ENCODE measurements at places on chromosomes 7 and 10. TPM values are rescaled to one million over a fixed set of nuclear protein-coding genes. Genes with fewer than 3 reads are reported as not detected.

Gene CALCR
- polyA plus RNA-seq, result not detected

DNA sequence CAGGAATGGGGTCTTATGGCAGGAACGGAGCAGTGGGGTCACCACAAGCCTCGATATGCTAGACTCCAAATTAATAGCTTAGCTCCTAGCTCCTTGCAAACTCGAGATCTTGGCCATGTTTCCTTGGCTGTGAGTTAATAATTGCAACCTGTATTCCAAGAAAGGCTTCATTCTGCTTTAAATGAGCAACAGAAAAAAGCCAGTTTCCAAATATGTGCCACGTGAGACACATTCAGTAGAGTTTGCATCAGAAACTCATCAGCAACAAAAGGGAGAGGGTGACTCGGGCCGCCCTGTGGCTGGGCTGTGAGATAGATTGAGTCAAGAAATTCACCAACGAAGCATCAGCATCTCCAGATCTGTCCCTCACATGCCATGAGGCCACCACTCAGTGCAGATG, 112.0 kb downstream of the NPTX2 start:
- H3K27ac ChIP-seq, result no peak overlapping the region
- no peaks in the 10 kb centered on the region for H3K4me1 ChIP-seq
- no peak overlapping the region for H3K4me3 ChIP-seq
- no peaks in the 10 kb centered on the region for H3K36me3 ChIP-seq

GRCh38 chr7:504221-505111, 15.2 kb downstream of the PDGFA start:
- DNase-seq, result no peak
- no peaks in the 10 kb centered on the region for H3K27me3 ChIP-seq
- no peak overlapping the region for H3K27ac ChIP-seq
- no peaks in the 10 kb centered on the region for H3K4me1 ChIP-seq
- H3K36me3 ChIP-seq, result no peaks in the 10 kb centered on the region

DNA sequence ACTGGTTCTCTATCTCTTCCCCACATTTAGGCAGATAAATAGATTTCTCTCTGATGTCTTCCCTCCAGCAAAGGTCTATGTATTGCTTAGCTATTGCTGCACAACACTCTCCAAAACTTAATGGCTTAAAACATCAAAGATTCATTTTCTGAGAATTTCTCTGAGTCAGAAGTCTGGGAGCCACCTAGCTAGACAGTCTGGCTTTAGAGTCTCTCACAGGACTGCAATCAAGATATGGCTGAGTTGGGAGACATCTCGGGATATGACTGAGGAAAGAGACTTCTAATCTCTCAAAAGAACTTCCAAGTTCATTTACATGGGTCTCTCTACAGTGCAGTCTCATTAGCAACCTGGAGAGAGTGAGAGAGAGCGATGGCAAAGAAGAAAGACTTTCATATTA, 553.6 kb upstream of the GHITM start:
- H3K4me1 ChIP-seq, result no peaks in the 10 kb centered on the region
- H3K36me3 ChIP-seq, result no peaks in the 10 kb centered on the region
- H3K27ac ChIP-seq, result no peak overlapping the region
- H3K27me3 ChIP-seq, result no peaks in the 10 kb centered on the region
- H3K4me3 ChIP-seq, result no peak overlapping the region
- no peak for DNase-seq

DNA sequence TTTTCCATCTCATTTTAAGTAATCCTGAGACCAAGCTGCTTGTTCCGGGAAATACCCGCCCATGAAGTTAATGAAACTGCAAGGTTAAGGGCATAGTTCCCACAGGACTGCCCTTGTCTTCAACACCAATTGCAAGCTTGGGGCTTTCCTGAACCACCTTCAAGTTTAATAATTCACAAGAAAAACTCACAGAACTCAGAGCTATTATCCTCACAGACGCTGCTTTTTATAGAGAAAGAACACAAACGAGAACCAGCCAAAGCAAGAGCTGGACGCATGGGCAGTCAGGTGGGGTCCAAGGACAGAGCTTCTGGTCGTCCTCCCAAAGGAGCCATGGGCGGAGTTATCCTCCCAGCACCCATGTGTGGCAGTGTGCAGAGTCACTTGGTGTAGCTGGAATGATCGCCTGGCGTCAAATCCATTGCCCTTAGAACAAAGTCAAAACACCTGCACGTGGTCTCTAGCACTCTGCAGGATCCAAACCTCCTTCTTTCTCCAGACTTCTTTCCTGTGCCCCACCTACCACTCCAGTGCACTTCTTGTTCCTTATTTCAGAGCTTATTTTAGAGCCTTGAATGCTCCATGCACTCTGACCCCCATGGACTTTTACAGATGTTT, 56.7 kb downstream of the SNX10 start:
- H3K4me1 ChIP-seq, result peaks cover 4% of the 10 kb centered on the region
- H3K36me3 ChIP-seq, result peaks cover 66% of the 10 kb centered on the region
- H3K27ac ChIP-seq, result no peak overlapping the region
- H3K4me3 ChIP-seq, result no peak overlapping the region
- no peaks in the 10 kb centered on the region for H3K27me3 ChIP-seq
- no peak for DNase-seq

DNA sequence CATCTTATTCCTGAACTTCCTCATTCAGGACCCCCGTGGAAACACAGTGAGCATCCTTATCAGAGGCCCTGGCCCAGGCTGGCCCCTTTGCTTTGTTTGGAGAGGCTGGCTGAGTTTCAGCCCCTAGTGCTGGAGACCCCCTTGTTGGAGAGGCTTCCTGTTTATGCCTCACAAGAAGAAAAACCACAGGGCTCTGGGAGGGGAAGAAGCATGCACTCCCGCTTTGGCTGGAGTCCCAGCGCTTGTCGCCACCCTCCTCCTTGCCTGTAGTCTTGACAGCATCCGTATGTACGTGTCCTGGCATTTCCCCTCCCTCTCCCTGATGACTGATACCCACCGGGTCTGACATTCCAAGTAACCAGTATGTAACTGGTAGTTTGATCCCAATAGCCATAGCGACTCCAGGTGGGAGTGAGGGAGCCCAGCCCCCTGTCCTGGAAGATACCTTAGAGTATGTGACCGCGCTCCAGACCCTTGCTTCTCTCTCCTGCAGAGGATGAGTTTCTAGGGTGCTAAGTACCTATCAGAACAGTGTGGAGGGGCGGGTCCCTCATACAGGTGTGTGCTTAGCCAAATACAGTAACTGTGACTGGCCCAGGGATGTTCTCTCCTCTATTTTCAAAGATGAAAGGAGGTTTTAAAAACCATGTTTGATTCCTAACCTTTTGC, 6.9 kb upstream of the ATP6V0E2 start:
- H3K27ac ChIP-seq, result no peak overlapping the region
- no peak for DNase-seq
- H3K4me3 ChIP-seq, result peak overlapping the region; percentile 20
- peaks cover 22% of the 10 kb centered on the region for H3K4me1 ChIP-seq

GRCh38 chr10:88838766-88839350, 12.8 kb downstream of the ANKRD22 start:
- peaks cover 36% of the 10 kb centered on the region for H3K4me1 ChIP-seq
- H3K27me3 ChIP-seq, result no peaks in the 10 kb centered on the region
- no peaks in the 10 kb centered on the region for H3K36me3 ChIP-seq

DNA sequence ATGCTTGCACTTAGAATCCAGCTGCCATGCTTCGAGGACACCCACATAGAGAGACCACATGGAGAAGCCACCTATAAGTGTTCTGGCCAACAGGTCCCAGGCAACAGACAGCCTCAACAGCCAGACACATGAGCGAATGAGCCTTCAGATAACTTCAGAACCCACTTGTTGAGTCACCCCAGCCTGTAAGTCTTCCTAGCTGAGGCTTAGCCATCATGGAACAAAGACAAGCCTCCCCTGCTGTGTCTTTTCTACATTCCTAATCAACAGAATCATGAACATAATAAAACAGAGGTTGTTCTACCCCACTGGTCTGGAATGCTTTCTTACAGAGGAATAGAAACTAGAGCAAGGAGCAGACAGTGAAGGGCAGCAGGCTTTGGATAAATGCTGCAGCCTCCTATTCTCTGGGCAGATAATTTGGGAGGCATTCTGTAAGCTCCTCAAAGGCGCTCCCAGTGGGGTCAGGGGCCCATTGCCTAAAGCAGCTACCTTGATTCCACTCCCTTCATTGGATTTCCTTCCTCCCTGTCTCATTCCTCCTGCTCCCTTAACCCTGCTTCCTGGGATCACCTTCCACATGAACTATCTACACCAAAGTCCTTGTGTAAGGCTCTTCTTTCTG, 4.6 kb downstream of the TLL2 start:
- peaks cover 34% of the 10 kb centered on the region for H3K27me3 ChIP-seq
- H3K4me1 ChIP-seq, result peaks cover 20% of the 10 kb centered on the region
- no peak for DNase-seq

DNA sequence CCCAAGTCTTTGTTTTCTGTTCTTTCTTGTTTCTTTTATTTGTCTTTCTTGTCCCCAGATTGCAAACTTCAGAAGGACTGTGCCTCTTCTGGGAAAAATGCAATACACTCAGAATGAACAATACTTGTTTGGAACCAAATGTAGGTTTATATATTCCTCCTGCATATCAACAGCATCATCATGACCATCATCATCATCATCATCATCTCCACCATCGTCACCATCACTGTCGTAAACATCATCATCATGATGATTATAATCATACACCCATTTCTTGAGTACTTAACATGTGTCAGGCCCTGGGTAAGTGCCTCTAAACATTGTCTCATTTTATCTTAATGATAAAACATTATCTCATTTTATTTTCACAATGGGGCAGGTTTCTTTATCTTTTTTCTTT, 476.8 kb downstream of the CCSER2 start:
- no peaks in the 10 kb centered on the region for H3K4me1 ChIP-seq
- no peak overlapping the region for H3K4me3 ChIP-seq
- no peak for DNase-seq
- no peak overlapping the region for H3K27ac ChIP-seq

DNA sequence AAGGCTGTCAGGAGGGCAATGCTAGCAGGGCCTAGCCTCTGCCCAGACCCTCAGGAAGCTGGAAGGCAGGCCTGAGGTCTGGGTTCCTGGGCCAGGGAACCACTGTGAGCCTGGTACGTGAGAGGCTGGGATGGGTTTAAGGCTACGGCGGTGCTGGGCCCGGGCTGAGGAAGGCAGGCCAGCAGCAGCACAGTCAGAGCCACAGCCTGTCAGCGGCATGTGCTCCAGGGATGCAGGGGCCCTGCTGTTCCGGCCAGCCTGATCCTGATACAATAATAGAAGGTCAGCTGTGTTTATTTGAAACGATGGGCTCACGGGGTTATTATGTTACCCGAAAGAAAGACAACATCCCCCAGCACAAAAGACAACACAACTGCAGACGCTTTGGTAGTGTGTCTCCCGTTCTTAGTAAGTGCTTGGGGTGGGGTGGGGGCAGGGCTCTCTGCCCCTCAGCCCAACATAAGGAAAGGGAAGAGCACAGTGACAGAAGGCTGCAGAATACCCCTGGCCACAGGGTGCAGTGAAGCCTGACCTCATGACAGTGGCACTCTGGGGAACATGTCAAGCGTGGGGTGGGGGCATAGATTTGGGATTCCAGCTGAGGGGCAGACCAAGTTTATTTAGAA, 95.0 kb downstream of the COL13A1 start:
- no peak overlapping the region for H3K27ac ChIP-seq
- no peaks in the 10 kb centered on the region for H3K36me3 ChIP-seq
- no peak for DNase-seq
- H3K4me3 ChIP-seq, result no peak overlapping the region

DNA sequence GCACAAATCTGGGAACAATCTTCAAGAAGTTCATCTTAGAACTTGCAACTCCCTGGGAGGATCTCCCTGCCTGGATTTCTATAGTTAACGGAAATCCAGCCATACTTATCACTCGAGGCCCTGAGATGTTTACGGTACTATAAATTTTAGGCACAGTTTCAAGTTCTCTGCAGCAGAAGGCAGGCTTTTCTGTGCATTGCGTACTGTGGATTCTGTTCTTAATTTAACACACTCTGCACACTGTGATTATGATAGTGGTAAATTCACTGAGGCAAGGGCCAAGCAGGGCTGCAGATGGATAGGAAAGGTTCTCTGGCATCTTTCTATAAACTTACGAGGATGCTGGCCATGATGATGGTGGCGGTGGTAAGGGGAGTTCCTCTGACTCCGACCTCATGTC, 10.6 kb downstream of the INHBA start:
- DNase-seq, result no peak
- H3K27me3 ChIP-seq, result no peaks in the 10 kb centered on the region
- peaks cover 21% of the 10 kb centered on the region for H3K4me1 ChIP-seq
- no peaks in the 10 kb centered on the region for H3K36me3 ChIP-seq

Gene EPDR1
- polyA plus RNA-seq, result 1.2 TPM

Gene CHN2
- polyA plus RNA-seq, result 66.5 TPM

Gene NEUROG3
- not detected for polyA plus RNA-seq

Gene OR9A2
- polyA plus RNA-seq, result not detected

- H3K4me3 ChIP-seq, result no peak overlapping the region
- no peaks in the 10 kb centered on the region for H3K36me3 ChIP-seq
- no peak for DNase-seq
- H3K4me1 ChIP-seq, result no peaks in the 10 kb centered on the region
Observed at GRCh38 chr7:94874036-94874785, 33.2 kb upstream of the PPP1R9A start.

DNA sequence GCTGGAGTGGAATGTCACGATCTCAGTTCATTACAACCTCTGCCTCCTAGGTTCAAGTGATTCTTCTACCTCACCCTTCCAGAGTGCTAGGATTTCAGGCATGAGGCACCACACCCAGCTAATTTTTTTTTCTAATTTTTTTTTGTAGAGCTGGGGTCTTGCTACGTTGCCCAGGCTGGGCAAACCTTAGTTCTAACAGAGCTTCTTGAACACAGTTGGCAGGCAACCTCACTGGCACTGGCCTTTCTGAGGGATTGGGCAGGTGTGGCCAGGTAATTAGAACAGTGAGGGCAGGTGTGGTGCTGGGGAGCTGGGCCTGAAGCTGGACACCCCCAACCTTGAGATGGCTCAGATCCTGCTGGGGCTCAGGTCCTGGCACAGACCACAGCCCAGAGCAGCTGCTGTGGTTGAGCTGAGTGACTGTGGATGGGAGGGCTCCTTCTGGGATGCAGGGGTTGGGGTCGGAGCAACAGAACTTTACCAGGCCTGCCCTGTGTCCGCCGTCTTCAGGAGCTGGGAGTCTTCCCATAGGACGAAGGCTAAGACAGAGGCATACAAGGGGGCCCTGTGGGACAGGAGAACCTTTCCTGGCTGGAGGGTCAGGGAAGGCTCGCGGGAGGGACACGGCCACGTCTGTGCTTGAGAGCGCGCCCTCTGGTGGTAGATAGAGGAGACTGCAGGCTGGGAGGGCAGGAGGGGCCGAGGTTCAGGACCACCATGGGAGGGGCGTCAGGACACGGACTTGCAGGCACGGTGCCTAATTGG, 48.2 kb downstream of the COL26A1 start:
- no peaks in the 10 kb centered on the region for H3K27me3 ChIP-seq
- no peak overlapping the region for H3K4me3 ChIP-seq
- peaks cover 6% of the 10 kb centered on the region for H3K4me1 ChIP-seq
- no peak overlapping the region for H3K27ac ChIP-seq
- H3K36me3 ChIP-seq, result no peaks in the 10 kb centered on the region
- peak; percentile 22 for DNase-seq

Gene PCLO
- polyA plus RNA-seq, result not detected

- H3K27ac ChIP-seq, result no peak overlapping the region
- no peak overlapping the region for H3K4me3 ChIP-seq
- H3K36me3 ChIP-seq, result peaks cover 45% of the 10 kb centered on the region
Observed at GRCh38 chr10:124068929-124069328, 24.5 kb downstream of the CHST15 start.

Data from CD14-positive monocyte (primary cell).